ENCODE measurements at places on chromosomes 3 and 15.

- DNase-seq, result no peak
Observed at GRCh38 chr15:77759896-77760592, 127.3 kb upstream of the LINGO1 start.

- DNase-seq, result no peak
Observed at GRCh38 chr3:86785386-86785785, 205.6 kb downstream of the VGLL3 start.

DNA sequence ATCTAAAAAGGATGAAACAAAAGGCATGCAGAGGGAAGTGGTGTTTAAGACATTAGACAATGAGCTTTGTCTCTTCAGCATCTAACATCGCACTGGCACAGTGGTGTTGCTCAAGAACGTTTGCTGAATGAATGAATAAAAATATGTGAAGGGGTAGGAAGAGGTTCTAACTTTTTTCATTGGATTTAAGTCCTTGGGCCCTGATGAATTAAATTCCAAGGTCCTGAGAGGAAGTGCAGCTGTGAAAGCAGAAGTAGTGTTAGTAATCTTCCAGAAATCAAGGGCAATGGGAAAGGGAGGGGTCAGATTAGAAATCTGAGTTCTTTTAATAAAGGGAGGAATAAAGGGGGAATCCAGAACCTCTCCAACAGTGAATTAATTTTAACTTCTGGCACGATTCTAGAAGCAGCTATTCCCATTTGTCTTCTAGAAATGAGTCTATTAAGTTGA lies 29.6 kb downstream of the TLNRD1 start:
- no peak for DNase-seq

DNA sequence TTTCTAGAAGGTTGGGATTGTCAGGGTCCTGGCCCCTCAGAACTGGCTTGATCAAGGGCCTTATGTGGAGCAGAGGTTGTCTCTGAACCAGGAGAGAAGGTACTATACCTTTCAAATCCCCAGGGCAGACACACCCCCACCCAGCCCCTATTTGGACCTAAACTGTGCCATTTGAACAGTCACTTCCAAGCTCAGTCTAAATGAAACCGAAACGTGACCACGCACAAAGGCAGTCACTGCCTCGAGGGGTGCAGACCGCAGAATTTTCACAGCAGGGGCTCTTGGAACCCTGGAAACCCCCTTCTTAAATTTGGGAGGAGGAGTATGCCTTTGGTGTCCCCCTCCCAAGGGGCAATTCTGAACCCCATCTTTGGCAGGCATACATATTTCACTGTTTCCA lies 53.7 kb downstream of the GRIP2 start:
- no peak for DNase-seq

- no peak for DNase-seq
Observed at GRCh38 chr15:79978260-79978654, 7.3 kb upstream of the BCL2A1 start.

- DNase-seq, result no peak
Observed at GRCh38 chr15:88120026-88120425, 136.5 kb downstream of the NTRK3 start.

DNA sequence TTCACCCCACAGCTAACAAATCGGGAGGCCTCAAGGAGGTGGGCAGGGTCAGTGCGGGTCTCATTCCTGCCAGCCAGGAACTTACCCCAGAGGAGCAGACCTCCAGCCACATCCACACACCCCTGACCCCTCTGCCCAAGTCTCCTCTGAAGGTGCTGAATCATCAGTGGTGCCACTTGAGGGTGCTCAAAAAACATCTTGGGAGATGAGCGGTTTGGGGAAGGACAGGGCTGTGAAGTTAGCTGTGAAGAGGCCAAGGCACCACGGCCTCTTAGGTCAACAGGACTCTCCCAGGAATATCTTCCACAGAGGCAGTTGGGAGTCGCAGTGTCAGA lies 1.2 kb downstream of the DAPK2 start:
- no peak for DNase-seq

DNA sequence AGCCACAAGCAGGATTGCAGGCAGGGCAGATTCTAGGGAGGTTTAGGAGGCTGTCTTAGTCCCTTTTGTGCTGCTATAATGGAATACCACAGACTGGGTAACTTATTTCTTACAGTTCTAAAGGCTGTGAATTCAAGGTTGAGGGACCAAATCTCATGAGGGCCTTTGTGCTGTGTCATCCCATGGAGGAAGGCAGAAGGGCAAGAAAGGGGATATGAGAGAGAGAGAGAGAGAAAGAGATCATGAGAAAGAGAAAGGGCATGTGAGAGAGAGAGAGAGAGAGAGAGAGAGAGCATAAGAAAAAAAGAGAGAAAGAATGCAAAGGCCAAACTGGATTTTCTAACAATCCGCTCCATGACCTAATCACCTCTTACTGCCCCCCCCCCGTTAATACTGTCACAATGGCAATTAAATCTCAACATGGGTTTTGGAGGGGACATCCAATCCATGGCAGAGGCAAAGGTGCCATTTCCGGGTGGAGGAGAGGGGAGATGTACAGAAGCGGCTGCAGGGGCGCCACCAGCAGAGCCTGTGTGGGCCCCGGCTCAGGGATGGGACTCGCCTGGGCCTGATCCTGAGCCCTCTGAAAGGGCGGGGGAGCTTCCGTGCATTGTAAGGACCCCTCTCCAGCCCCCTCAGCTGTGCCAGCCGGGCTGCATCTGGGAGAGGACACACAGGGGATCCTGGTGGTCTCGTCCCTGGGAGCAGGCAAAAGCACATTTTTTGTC lies 20.5 kb downstream of the MRPS11 start:
- no peak for DNase-seq

- DNase-seq, result no peak
Observed at GRCh38 chr3:36557708-36558421, 177.6 kb downstream of the STAC start.

DNA sequence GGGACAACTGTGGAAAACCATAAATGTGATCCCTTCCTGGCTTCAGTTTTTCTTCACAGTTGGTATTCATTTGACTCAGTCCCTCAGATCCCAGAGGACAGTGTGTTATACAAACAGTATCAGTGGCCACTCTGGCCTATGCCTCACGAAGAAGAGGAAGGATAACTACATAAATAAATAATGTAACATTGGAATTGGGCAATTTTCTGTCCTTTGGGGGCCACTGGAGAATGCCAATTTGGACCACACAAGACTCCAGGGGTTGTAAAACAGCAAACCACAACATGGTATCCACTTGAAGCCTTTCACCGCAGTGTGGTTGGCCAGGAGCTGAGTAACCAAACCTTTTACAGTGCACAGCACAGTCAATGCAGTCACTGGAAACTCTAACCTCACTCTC lies 1077.0 kb downstream of the ROBO2 start:
- no peak for DNase-seq

DNA sequence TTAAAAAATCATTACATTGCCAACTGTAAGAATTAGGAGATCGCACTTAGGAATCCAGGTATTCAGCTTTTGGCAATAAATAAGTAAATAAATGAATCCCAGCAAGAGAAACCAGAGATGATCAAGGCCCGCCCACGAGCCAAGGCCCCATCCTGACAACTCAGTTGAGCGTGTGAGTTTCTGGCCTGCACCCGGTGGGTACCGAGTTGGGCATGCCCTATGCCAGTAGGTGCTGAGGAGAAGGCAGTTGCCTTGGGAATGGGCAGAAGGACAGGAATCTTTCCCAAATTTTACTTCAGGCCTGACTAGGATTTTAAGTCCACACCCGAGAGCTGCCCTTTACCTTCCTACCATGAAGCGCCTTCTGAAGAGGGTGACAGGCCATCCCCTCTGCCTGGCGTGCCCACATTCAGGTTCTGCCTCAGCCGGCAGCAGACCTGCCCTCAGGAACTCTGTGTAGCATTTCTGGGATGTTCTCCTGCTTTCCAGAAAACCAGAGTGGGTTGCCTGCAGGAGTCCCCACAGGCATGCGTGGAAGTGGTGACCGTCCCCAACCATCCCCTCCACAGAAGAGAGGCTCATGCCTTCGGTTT lies 99.3 kb upstream of the ALDH1A3 start:
- DNase-seq, result no peak

GRCh38 chr3:135125171-135125801 lies 330.2 kb downstream of the EPHB1 start:
- no peak for DNase-seq

GRCh38 chr3:197155046-197155445 lies 125.4 kb upstream of the MELTF start:
- DNase-seq, result no peak

GRCh38 chr15:88161636-88162035 lies 94.9 kb downstream of the NTRK3 start:
- no peak for DNase-seq

- DNase-seq, result no peak
Observed at GRCh38 chr3:141477224-141477623, 9.6 kb upstream of the RASA2 start.

- no peak for DNase-seq
Observed at GRCh38 chr3:104632947-104633346, 733.8 kb upstream of the ALCAM start.

DNA sequence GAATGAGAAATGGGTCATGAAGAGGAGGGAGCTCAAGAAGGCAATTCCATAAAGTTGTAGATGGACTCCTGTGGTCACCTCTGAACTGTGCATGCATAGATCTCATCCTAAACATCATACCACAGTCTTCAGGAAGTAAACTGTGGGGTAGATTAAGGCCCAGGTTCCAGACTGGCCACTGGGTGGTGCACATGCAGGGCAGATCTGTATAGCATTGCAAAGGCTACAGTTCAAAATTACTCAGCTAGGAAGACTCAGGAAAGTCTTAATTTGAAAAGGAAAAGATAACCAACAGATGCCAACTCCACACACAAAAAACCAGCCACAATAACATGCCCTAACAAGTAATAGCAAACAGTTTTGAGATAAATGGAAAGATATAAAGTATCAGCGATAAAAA lies 20.3 kb downstream of the KY start:
- no peak for DNase-seq

DNA sequence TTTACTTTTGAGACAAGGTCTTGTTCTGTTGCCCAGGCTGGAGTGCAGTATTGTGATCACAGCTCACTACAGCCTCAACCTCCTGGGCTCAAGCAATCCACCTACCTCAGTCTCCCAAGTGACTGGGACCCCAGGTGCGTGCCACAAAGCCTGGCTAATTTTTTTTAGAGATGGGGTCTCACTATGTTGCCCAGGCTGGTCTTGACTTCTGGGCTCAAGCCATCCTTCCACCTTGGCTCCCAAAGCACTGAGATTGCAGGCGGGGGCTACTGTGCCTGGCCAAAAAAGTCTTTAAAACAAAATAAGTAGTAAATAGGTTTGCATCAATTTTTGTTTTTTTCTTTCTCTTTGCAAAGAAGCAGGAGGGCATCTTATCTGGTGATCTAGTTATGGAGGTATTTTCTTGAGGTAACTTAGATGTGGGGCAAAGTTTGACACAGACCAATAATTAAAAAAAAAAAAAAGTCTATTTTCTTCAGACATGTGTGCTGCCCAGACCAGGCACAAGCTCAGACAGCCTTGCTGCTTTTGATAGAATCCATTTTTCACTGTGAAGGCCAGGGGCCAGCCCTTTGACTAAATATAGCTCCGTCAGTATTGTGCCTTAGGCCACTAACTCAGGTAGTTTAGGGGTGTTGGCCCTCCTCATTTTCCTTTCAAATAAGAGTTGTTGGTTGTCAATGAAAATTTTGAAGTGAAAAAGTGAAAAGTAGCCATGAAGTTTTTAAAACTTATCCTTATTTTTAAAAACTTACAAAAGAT lies 2.5 kb downstream of the ARL6IP5 start:
- no peak for DNase-seq

- no peak for DNase-seq
Observed at GRCh38 chr15:101407439-101407838, 82.1 kb downstream of the PCSK6 start.

DNA sequence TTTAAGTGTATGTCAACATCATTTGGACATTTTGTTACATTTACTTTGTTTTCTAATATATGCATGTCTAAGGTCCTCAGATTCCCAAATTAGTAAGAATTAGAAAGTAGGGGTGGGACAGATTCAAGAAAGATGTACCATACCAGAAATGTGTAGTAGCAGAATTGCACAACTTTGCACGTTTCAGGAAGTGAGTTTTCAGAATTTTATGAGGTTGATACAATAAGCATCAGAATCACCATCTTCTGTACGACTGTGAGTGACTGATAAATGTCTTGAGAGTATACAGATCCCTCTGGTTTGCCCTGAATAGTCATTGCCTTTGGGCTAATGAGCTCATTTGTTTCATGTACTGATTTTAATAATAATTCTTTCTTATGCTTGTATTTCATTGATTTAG lies 9.3 kb downstream of the ARIH2 start:
- no peak for DNase-seq

DNA sequence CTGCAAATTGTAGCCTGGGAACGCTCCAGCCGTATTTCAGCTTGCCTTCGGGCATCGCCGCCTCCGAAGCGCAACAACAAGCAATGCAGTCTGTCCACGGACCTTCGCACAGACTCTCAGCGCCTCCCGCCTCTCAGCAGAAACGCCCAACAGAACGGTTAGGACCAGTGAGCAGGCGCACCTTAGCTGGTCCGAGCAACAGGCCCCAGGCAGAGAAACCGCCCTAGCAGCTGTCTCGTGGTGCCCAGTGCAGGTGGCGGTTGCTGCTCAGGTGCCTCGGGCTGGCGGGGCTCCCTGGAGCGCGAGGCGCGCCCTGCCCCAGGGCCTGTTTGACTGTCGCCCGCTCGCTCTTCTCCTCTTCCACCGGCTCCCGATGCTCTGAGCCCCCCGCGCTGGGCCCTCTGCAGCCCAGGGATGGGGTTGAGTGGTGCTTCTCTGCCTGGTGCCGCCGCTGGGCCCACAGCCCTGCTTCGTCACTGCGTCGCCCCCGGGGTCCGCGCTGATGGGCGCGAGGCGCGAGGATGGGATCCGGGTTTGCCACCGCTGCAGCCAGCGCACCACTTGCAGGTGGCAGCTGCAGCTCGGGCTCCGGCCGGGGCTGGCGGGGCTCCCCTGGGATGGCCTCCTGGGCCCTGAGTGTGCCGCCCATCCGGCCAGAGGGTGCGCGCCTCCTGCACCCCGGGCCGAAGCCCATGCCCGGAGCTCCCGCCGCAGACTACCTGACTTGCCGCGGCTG lies 268.4 kb upstream of the FRG2C start:
- DNase-seq, result no peak

DNA sequence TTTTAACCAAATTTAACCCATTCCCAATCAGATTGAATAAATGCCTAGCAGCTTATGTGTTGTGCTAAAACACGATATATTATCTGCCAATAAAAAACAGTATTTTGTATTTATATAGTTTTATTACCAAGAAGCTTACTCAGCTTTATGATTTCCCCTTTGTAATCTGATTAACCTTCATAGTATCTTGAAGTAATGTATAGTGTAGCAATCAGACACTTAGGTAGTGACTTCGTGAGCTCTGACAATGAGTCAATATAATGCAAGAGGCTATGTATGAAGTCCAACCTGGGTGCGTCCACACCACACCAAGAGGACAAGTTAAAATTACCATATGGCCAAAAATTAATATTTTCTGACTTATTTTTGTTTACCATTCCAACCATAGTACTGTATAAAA lies 2.1 kb upstream of the CNBP start:
- DNase-seq, result no peak

GRCh38 chr15:42604894-42605744 lies 29.7 kb downstream of the STARD9 start:
- peak; percentile 12 for DNase-seq

GRCh38 chr3:14688525-14688924 lies 13.6 kb downstream of the C3orf20 start:
- DNase-seq, result no peak
